ENCODE measurements at places on chromosomes 1 and 21.

- no peak for DNase-seq
Observed at GRCh38 chr21:40672602-40673001, 174.4 kb downstream of the DSCAM start.

DNA sequence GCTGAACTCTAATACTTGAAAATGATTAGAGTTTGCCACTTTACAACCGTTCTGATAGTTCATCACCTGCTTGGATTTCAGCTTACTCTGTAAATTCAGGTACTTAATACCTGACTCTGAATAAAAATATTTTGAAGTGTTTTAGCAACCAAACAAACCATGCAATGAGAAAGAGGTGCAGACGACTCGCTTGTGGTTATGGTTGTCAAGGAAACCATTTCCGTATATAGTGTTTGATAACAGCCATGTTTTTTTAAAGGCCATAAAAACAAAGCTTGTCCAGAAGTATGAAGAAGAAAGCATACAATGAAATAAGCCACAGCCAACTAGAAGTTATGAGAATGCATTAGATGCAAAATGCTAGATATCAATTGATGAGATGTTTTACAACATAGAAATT, 167.2 kb upstream of the HMCN1 start:
- no peak for DNase-seq

DNA sequence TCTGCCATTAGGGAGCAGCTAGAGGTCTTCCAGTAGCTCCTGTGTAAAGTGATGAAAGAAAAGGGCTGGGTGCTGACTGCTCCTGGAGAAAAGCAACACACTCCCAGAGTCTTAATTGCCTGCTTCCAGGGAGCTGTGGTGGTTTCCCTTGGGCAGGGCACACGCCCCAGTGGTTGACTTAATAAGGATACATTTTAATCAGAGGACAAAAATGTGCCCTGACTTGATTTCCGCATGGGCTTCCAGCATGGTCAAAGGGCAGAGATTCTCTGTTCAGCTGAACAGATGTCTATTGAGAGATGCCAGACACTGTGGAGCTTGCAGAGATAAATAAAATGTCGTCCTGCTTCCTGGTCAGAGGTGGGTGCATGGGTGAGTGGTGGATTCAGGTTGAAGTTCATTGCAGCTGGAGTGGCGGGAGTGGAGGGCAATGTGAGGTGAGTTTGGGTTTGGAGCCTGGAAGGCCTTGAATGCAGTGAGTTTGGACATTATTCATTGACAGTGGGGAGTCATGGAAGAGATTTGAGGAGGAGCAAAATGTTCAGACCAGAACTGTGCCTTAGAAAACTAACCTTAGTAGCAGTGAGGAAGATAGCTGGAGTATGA, 16.0 kb downstream of the QSOX1 start:
- no peak for DNase-seq

GRCh38 chr1:85450832-85451231, 14.1 kb downstream of the DDAH1 start:
- DNase-seq = no peak

DNA sequence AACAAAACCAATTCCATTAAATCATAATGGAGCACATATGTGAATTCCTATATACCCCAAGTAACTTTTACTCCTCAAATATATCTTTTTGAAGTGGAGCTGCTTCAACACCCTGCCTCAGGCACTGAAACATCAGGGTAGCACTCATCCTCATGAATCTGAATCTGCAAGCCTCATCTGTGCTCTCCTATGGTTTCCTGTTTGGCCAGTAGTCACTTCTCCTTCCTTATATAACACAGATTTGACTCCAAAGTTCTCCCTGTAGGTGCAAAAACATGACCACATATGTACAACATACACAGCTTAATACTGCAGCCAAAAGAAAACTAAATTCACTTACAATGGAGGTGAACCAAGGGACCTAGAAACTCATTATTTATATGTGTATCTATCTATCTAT, 7.2 kb downstream of the TRIT1 start:
- DNase-seq = peak; percentile 24

DNA sequence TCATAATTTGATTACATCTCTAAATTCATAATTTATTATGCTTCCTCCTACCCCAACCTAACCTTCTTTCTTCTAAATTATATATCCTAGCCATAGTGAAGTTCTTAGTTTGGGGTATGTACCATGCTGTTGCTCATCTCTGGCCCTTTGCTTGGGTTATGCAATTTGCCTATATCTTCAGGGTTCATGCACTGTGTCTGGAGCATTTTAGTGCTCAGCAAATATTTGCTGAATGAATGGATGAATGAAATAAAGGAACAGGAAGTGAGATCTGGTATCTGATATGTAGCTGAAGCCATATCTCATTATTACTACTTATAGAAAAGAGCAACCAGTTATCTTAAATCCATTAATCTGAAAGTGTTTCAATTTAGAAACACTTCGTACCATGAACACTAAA, 137.6 kb downstream of the GPATCH2 start:
- DNase-seq = no peak

DNA sequence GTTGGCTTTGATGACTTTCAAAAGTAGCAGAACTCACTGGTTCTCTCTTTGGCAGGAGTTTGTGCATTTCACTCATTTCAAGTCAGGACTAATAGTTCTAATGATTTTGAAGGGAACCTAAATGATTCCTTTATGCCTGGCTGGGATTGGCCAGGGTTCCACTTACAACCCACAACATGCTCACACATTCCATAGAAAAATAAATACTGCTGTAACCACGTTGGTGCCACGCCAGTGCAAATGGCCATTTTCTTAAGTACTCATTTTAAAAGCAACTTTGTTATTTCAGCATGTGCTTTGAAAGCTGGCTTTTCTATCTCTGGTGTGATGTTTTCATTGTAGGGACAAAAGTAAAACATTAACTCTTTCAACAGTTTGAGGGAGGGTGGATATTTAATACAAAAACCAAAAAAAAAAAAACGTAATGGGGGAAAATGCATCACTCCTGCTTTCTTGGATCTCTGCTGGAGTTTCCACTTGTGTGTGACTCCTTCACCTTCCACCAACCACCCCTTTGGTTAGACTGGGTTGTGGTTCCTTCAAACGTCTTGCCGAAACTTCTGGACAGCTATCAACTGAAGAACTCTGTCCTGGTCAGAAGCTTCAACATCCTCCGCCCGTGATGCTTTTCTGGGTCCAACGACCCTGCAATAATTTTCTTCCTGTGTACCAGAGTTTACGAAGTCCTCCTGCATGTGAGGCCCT, 300.4 kb upstream of the RUNX1 start:
- DNase-seq = no peak

Data from OCI-LY7 (cell line).